ENCODE measurements at places on chromosomes 13 and 19.

DNA sequence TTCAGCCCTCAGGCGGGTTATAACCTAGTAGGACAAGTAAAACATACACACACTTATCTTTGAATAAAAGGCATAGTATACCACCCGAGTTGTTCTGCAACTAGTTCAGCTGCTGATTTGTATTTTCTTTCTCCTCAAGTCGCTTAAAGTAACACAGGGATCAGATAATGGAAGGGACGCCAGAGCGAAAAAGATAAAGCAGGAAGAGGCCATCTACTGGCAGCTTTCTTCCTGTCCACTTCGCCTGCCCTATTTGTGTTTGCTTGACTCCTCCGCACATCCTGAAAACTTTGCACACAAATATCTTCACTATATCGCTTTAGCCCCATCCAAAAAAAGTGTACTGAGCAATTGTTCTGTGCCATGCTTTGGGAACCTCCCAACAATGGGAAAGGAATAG, 238.0 kb upstream of the SOX21 start:
- DNase-seq = no peak

DNA sequence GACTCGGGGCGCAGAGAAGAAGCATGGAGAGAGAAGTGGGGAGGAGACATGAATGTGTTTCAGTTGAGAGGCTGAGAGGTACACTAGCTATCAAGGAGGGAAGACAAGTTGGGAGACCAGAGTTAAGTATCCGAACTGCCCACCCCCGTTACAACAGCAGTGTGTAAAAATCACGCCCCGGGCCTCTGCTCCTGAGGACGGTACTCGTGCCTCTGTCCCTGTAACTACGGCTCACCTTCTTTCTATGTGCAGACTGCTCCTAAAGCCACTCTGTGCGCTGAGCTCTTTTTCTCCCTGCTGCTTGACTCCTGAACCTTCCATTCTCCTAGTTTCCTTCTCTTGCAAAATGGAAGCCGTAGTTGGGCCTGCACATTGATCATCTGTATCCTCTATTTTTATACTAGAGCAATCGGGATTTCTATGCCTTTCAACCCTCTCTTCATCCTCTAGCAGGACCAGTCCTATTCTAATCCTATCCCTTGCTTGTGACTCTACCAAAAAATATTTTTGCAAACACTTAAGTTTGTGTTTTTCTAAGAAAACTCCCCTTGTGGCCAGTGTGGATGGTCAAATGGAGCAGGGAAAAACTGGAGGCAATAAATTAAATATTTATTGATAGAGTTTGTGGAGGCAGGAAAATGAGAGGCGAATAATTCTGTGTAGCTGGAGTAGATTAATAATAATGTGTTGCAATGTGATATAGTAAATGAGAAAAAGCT, 569 bp downstream of the POLR1D start:
- DNase-seq = no peak

- DNase-seq = no peak
Observed at GRCh38 chr13:103510007-103510535, 443.9 kb upstream of the SLC10A2 start.

GRCh38 chr13:47111499-47111898, 214.6 kb upstream of the HTR2A start:
- DNase-seq = no peak

DNA sequence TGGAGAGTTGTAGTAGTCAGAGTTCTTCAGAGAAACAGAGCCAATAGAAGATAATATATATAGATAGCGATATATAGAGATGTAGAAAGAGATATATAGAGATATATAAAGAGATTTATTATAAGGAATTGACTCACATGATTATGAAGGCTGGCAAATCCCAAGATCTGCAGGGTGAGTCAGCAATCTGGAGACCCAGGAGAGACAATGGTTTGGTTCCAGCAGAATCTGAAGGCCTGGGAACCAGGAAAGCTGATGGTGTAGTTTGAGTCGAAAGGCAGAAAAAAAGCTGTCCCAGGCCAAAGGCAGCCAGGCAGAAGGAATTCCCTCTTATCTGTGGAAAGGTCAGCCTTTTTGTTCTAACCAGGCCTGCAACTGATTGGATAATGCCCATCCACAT, 194.1 kb downstream of the NUFIP1 start:
- no peak for DNase-seq

Measured in NCI-H2081 (cell line).